ENCODE measurements at places on chromosomes 13 and 19.

DNA sequence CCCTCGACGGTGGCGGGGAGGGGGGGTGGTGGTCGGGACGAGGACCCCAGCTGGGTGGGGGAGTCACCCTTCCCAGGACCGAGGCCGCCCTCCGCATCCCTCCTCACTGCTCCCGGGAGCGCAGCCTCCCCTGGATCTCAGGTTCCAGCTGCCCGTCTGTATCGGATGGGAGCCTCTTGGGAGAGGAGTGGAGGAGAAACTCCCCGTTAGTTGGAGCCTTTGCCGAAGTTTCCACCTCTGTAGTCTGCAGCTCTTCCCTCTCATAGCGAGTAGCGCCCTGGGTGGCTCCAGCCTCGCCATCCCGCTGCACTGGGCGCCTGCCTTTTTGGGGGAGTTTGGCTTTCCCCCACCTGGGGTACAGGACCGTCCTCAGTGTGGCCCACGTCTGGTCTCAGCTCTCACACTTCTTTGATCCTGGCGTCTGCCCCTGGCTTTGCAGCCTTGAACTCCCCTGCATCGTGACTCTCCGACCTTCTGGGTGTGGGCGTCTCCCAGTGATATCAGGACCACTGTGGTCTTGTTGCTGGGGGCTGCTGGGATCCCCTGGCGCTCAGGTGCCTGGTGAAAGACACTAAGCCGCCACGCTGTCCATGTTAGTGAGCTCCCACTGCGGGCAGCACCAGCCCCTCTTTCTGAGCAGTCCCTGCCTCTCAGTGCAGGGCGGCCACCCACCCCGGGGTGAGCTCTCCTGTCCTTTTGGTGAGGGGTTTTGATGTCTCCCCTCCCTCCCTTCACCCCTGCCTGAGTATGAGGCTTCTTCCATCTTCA, 1.1 kb downstream of the CNOT3 start:
- no peak for DNase-seq

- no peak for DNase-seq
Measured at GRCh38 chr19:33503433-33504057, 18.0 kb downstream of the PEPD start.

DNA sequence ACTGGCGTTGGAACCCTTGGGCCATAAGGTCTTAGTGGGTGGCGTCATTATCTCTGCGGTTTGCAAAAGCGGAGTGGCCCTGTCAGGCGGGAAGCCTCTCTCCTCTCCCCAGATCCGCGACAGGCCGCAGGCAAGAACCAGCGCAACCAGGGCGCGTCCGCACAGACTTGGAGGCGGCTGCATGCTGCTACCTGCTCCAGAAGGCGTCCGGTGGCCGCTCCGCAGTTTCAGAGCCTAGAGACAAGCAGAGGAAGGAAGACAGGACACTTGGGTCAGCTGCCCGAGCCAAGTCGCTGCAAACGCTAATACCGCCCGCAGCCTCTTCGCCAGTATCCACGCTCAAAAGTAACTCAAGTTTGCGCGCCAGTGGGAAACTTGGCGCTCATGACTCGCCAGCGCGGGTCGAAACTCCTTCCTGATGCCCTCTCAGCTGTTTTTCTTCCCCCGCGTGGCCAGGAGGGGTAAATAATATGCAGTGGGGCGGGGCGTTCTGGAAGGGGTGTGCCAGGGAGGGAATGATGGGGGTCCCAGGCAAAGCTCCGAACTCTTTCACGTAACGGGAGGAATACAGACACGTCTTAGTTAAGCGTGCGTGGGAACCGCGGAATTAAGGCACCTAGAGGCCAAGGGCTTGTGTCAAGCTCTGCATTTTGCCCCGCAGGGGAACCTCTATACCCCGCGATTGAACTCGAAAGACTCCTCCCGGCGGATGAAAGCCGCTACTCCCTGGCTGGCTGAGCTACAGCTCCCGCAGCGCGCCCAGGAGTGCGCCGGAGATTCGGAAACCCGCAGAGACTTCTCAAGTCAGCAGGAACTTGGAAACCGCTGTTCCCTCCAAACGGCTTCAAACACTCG, at the start of gene EDNRB:
Gene EDNRB, minus strand, starts transcription at position 441 of the 855 bp plus-strand sequence. Its CDS starts 258 bp downstream, at position 183.
- no peak for DNase-seq

DNA sequence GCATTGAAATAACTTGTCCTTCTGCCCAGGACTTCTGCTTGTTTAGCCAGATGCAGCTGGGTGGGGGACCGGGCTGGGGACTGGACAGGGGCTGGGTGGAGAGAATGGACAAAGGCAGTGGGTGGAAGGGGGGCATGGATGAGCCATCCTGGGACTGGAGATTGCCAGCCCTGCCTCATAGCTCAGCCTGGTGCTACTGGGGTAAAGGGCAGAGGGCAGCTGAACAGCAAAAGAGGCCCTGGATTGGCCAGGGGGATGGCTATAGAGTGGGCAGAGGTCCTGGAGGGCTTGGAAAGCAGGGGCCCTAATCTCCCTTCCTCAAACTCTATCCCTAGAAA, 17.7 kb upstream of the PLAUR start:
- no peak for DNase-seq

DNA sequence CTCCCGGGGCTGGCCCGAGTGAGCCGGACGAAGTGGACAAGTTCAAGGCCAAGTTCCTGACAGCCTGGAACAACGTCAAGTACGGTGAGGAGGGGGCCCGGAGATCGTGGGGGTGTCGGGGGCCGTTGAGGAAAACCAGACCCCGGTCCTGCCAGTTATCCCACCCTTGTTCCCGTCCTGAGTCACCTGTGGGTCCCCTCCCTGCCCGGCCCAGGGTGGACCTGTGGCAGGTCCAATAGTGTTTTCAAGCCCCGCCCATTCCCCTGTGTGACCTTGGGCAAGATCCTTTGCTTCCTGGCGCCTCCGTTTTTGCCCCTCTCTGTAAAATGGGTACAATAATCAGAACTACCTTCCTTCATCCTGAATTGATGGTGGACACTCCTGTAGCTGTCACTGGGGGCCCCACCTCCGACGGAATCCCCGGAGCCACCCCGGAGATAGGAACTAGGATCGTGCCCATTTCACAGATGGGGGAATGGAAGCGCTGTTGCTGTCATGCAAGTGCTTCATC, 593 bp downstream of the ATG4D start:
- DNase-seq = no peak

- DNase-seq = no peak
Measured at GRCh38 chr13:39244561-39245230, 206.4 kb downstream of the NHLRC3 start.

DNA sequence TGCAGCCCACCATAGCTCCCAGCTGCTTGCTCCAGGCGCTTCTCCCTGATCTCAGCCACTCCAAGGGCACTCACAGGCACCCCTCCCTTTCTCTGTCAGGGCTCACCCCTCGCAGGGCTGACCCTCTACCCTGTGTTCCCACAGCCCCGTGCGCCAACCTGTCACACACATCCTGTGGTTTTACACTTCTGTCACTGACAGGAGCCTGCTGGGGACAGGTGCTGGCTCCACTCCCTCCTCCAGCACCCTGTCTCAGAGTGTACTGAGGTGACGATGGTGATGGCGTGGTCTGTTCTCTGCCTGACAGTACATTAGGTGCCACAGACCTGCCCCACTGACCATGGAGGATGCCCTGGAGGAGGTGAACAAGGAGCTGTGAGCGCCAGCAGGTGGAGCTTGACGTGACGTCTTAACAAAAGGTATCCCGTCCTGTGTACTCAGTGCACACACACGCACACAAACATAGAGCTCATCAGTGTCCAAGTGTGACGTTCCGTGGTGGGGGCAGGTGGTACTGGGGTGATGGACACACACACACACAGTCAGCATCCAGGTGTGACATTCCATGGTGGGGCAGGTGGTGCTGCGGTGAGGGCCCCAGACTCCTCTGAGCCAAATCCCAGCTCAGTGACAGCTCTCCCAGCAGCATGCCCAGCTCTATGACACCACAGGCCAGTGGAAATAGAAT, 20.9 kb downstream of the C19orf44 start:
- DNase-seq = no peak

DNA sequence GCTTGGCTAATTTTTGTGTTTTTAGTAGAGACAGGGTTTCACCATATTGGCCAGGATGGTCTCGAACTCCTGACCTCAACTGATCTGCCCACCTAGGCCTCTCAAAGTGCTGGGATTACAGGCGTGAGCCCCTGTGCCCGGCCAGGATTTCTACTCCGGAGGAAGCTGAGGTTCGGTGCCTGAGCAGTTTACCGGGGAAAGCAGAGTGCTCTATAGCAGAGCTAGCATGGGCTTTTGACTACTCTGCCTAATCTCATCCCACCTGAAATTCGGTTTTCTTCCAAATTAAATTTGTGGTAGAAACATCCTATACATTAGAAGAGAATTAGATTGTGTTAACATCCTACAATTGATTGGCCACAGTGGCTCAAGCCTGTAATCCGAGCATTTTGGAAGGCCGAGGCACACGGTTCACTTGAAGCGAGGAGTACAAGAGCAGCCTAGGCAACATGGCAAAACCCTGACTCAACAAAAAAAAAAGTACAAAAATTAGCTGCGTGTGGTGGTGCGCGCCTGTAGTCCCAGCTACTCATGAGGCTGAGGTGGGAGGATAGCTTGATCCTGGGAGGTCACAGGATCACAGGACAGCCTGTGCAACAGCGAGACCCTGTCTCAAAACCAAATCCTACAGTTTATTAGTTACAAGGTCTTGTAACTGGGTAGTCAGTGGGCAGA, 1.6 kb downstream of the RPL13A start:
- DNase-seq = no peak

GRCh38 chr13:47399599-47399998, 502.7 kb upstream of the HTR2A start:
- DNase-seq = no peak

GRCh38 chr13:58908019-58908679, 1255.6 kb downstream of the DIAPH3 start:
- DNase-seq = no peak

DNA sequence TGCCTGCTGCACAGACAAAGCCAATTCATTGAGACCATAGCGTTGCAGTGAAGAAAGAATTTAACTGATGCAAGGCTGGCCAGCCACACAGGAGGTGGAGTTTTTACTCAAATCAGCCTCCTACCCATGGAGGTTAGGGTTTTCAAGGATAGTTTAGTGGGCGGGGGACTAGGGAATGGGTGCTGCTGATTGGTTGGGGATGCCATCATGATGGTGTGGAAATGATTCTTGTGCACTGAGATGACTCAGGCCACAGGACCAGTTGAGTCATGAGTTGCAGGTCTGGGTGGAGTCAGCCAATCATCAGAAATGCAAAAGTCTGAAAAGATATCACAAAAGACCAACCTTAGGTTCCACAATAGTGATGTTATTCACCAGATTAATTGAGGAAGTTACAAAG, 359.6 kb downstream of the FOXO1 start:
- no peak for DNase-seq

GRCh38 chr13:23883255-23883654, 5.9 kb downstream of the MIPEP start:
- DNase-seq = no peak

GRCh38 chr19:49380391-49380790, 7.7 kb upstream of the KASH5 start:
- DNase-seq = no peak

DNA sequence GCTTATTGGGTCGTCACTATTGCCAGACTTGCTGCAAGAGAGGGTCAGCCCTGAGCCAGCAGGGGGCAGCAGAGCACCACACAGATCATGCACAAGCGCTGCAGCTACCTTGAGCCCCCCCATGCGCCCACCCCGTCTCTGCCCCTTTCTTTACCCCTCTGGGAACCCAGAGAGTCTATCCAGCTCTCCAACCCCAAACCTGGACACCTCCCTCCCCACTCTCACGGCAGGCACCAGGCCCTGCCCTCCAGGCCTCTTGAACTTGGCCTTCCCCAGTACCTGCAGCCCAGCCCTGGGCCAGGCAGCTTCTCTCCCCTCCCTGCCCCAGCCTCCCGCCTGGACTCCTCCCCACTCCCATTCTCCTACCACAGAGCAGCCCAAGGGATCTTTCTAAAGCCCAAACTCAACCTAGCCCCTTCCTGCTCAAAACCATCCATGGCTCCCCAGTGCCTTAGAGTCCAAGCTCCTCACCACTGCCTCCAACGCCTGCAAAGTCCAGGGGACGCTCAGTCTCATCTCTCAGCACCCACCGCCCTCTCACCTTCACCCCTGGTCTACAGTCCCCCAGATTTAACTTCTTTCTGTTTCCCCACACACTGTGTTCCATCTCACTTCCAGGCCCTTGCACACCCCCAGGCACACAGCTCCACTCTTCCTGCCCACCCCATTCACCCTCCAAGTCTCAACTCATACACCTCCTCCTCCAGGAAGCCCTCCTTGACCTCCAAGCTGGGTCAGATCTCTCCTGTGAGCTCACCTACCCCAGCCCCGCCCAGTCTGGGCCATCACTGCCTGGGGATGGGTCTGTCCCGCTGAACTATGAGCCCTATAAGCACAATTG, 9.4 kb upstream of the CEACAM16 start:
- peak; percentile 68 for DNase-seq

- DNase-seq = peak; percentile 33
Measured at GRCh38 chr19:34345947-34346351, 19.0 kb upstream of the GPI start.

GRCh38 chr19:1987197-1988187, 28.0 kb downstream of the BTBD2 start:
- DNase-seq = no peak

- no peak for DNase-seq
Measured at GRCh38 chr13:109781384-109782065, 4.9 kb downstream of the IRS2 start.

DNA sequence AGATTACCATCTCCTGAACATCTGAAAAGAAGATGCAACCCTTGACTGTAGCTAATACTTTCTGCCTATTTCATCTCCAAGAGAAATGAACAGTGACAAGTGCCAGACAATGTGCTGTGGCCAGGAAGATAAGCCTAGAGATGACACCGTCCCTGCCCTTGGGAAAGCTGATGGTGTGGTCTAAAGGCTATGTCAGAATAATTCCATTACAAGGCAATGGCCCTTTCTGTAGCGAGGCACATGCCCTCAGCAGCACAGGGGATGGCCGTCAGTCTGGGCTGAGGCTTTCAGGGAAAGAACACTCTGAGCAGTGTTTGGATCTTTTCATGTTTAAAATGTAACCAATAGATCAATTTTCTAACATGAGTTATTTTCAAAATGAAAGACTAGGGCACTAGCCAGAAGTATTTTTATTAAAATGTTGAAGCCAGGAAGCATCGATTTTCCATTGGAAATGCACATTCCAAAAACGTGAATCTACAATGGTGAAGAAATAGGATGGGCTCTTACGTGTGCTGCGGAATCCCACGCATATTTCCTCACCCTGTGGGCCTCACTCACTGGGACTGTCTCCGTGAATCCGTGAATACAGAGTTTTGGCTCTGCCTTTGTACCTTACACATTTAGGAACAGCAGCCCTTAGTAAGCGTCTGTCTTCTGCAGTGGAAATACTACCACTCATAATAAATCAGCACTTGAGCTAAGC, 22.0 kb downstream of the COL4A1 start:
- no peak for DNase-seq

GRCh38 chr13:27053210-27053884, 118.3 kb downstream of the USP12 start:
- DNase-seq = no peak

DNA sequence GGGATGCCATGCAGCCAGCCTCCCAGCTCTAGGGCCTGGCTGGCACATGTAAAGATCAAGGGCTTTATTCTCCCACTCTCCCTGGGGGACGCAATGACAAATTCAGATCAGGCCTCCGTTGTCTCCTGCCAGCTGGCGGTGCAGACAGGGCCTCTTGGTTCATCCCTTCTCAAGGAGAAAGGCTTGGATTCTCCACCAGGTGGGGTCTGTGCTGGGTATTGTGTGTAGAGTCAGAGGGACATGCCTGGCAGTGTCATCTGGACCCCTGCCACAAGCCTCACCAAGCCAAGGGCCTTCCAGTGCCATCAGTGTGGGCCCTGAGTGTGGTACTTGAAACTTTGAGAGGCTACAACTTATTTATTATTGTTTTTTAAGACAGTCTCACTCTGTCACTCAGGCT, 8.4 kb upstream of the PTPRS start:
- DNase-seq = no peak
